ENCODE measurements at places on chromosomes 6 and 20. TPM values are rescaled to one million over a fixed set of nuclear protein-coding genes. Genes with fewer than 3 reads are reported as not detected.

The TAP2 gene
- 47.2 TPM for total RNA-seq

The RAB44 gene
- total RNA-seq: not detected

The CRIP3 gene
- 0.89 TPM for total RNA-seq

The LY6G6C gene
- not detected for total RNA-seq

The NPBWR2 gene
- not detected for total RNA-seq

The EFCAB8 gene
- not detected for total RNA-seq

The LIN28B gene
- total RNA-seq: 52.7 TPM

The EEF1A2 gene
- total RNA-seq: 29.0 TPM

The ULBP3 gene
- total RNA-seq: 0.38 TPM

The SLC32A1 gene
- not detected for total RNA-seq

The DYNLT2 gene
- 3.7 TPM for total RNA-seq

The HLA-DRA gene
- total RNA-seq: 1.8 TPM

The OGFRL1 gene
- 0.04 TPM for total RNA-seq

The CRISP2 gene
- not detected for total RNA-seq

The NR2E1 gene
- not detected for total RNA-seq

The NTSR1 gene
- total RNA-seq: 0.38 TPM

The GPX5 gene
- total RNA-seq: not detected

The ZNF133 gene
- total RNA-seq: 3.7 TPM

The TTLL9 gene
- total RNA-seq: not detected

The CALHM5 gene
- 0.02 TPM for total RNA-seq

The AK9 gene
- total RNA-seq: 1.1 TPM

The SCRT2 gene
- 0.75 TPM for total RNA-seq

The PROKR2 gene
- not detected for total RNA-seq

The TMEM200A gene
- total RNA-seq: 0.04 TPM

The BANF2 gene
- not detected for total RNA-seq

The RBM24 gene
- not detected for total RNA-seq

The CENPW gene
- total RNA-seq: 104 TPM

The SLC44A4 gene
- total RNA-seq: 18.6 TPM

The PPP1R3G gene
- total RNA-seq: 0.04 TPM

The SSTR4 gene
- total RNA-seq: not detected

The NRSN1 gene
- total RNA-seq: not detected

All from K562 (cell line).